T-helper 22 cell (primary cell): ENCODE measurements at places on chromosomes 16 and 17.
A peak's percentile ranks its signal among the peaks of the same experiment; 100 is the strongest.

DNA sequence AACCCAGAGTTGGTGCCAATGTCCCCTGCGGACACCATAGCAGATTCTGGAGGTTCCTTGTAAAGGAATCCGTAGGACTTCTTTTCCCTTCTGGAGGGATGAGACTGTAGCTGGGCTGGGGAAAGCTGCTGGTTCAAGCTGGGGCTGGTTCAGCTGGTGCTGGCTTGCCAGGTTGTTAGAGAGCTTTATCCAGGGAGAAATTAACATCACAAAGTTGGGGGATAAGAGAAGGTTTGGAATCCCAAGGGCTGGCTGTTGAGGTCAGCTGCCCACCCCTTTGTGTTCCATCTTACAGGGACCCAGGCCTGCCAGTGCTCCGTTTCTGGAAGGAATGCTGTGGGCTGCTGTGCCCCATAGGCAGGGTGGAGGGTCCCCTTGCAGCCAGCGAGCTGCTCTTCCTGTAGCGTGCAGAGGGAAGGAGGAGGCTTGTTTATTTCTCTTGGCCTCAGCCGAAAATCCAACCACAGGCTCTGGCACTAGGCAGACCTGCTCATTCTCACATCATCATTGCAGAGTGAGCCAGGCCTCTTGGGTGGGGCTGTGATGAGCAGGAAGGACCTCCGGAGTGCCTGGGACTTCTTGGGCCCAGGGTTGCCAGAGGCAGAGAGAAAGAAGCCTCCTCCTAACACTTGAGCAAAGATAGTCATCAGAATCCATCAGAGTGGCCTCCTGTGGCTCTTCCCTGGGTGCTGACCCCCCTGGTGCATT lies 251.1 kb downstream of the SEC14L1 start:
- no peak for DNase-seq

- no peak for DNase-seq
These were observed 7.7 kb downstream of the ARHGAP17 start for GRCh38 chr16:25007284-25007984.

DNA sequence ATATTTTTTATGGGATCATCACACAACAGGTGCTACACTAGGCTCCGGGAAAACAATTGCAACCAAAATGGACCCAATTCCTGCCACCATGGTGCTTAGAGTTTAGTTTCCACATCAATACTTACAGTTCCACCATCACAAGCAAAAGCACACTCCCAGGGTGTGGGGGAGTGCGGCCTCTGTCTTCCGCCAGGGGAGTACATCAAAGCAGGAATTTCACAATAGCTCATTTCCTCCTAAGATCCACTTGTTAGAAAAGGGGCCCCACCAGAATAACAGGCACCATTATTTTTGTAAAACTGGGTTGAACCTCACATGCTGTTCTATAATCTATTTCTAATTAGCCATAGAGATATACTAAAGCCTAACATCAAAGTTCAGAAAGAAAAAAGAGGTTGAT lies 44.3 kb upstream of the PSMD7 start:
- no peak for DNase-seq

- DNase-seq, result no peak
These were observed 168.9 kb upstream of the MAF start for GRCh38 chr16:79769270-79769927.

DNA sequence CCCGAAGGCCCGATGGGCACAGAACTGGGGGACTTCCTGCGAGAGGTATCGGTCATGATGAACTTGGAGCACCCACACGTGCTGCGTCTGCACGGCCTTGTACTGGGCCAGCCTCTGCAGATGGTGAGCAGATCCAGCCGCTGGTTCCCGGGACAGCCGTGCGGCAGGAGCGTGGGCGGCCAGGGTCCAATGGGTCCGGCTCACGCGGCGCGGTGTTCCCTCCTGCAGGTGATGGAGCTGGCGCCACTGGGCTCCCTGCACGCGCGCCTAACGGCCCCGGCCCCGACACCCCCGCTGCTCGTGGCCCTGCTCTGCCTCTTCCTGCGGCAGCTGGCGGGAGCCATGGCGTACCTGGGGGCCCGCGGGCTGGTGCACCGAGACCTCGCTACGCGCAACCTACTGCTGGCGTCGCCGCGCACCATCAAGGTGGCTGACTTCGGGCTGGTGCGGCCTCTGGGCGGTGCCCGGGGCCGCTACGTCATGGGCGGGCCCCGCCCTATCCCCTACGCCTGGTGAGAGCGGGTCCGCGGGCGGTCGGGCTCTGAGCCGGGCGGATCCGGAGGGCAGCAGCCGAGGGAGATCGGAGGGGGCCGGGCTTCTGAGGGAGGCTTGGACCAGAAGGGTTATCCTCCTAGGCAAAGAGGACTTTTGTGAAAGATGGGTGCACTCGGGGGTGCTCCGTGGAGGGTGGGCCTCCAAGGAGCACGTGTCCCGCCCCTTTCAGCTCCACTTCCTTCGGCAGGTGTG lies 3.0 kb downstream of the TNK1 start:
- peak; percentile 70 for DNase-seq

DNA sequence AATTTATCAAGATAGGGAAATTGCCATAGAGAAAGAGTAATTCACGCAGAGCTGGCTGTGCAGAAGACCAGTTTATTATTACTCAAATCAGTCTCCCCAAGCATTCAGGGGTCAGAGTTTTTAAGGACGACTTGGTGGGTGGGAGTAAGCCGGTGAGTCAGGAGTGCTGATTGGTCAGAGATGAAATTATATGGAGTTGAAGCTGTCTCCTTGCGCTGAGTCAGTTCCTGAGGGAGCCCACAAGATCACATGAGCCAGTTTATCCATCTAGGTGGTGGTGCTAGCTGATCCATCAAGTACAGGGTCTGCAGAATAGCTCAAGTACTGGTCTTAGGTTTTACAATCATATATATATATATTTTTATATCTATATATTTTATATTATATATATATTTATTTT lies 6.0 kb upstream of the AQP8 start:
- DNase-seq, result no peak

DNA sequence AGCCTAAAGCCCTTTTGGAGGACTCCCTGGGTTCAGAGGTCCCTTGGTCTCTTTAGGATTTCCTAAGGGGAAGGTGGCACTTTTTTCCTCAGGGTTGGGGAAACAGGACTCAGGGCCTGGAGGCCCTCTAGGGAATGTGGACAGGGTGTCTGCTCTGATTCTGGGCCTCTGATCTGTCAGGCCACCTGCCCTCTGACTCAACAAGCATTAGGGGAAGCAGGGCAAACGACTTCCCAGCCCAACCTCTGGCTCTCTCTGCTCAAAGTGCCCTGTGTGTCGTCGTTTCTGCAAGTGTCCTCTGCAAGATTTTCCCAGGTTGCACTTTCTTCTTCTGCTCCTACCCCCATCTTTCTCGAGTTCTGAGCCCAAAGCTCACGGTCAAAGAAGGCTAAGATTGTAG lies 6.6 kb upstream of the IGFBP4 start:
- no peak for DNase-seq

DNA sequence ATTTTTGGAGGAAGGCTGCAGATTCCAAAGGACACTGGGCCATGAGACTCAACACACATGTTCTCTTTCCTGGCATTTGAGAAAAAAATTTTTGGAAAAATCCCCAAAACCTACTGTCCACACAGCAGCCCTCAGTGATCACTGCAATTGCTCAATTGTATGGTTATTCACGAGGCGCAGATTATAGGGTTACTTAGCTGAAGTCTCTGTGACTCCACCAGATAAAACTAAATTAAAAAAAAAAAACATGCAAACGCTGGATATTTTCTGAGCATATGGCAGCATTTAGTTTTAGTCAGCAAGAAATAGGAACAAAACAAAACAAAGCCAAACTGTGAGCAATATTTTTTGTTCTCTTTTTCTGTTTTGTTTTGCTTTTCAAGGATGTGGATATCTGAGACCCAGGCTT lies 83.8 kb upstream of the FAM20A start:
- no peak for DNase-seq

DNA sequence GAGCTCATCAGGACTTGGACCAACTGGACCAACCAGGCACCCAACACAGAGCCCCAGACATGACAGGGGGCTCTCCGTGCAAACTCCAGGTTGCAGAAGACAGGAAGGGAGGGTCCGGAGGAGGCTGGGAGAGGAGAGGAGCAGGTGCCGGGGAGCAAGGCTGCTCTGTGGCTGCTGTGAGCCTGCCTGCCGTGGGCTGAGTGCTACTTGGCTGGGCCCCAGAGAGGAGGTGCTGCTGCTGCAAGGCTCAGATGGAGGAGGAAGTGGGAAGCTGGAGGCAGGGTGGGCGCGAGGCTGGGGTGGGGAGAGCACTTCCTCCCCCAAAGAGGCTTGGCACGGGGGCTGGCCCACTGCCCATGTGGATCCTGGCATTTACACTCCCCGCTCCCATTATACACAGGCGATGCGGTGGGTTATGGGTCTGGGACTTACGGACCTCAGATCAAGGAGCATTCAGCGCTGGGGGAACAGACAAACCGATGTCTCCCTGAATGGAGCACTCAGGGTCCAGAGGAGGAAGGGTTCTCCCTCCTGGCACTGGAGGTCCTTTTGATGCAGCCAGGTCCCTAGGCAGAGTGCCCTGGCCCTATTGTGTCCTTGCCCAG lies 15.9 kb downstream of the EPOP start:
- DNase-seq, result no peak

- no peak for DNase-seq
These were observed 28.6 kb upstream of the METRNL start for GRCh38 chr17:83050651-83051395.

GRCh38 chr17:32461853-32462617 lies 17.7 kb downstream of the PSMD11 start:
- DNase-seq, result peak; percentile 12

GRCh38 chr16:14963281-14964173 lies 11.3 kb upstream of the PDXDC1 start:
- DNase-seq, result no peak

GRCh38 chr16:68475071-68475470 lies 26.8 kb upstream of the SMPD3 start:
- DNase-seq, result no peak

- no peak for DNase-seq
These were observed 40.6 kb upstream of the CDH8 start for GRCh38 chr16:62076886-62077285.

DNA sequence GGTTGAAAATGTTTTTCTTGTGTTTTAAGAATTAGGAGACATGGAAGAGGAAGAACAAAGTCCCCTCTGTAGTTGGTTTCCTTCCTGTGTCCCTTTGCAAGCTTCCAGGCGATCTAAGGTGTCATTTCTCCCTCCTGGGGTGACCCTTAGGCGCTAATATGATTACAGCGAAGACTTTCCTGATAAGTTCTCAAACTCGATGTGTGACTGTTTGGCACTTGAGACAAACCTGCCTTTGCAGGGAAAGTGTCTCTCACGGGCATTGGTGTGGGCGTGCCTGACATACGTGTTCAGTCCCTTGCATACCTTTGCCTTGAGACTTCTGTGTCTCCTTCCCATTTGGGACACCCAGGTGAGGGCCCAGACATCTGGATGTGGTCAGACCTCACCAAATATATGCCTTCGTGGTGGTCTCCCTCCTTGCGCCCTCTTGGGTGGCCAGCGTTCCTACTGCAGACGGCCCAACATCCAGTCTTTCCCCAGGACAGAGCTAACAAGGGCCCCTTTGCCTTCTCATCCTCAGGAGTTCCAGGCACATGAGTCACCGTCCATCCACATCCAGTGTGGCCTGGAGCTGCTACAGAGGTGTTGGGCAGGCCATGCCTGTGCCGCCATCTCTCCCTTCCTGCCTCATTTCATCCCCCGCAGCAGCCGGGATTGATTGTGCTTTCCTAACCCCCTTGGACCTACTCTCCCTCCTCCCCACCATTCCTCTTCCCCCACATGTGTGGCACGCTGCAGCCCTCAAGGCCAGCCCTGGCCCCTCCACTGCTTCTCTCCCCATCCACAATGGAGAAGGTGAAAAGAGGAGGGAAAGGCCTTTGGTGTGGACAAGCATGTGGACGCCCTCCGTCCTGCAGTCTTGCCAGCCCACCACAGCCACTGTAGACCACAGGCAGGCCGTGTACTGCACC lies 3.1 kb upstream of the JPT2 start:
- no peak for DNase-seq

GRCh38 chr16:82300374-82300951 lies 130.4 kb upstream of the MPHOSPH6 start:
- no peak for DNase-seq

DNA sequence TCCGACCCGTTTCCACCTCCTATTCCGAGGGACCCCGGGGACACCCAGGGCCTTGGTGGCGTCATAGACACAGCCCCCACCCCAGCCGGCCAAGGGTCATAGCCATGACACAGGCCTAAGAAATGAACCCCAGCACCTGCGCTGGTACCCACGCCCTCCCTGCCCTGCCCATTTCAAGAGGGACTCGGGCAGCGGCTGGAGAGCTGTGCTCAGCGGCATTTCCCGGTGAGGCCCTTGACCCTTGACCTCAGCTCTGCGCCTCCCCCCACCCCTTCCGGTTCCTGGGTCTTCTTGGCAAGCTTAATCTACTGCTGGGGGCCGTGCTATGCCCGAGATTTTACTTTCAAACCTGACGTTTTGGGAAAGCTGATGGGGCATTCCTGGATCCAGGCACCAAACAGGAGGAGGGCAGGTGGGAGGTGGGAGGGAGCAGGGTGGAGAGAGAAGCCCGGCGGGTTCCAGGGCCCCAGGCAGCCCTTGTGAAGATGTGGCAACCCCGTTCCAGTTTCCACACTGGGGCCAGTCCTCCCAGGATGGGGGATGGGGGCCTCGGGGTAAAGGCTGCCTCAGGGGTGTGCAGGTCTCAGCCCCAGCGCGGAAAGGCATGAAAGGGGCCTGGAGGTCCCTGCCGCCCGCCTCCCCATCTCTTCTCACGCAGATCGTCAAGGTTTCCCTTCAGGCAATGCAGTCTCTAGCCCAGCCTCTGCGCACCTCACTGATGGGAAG lies at the start of gene SLC22A31:
SLC22A31 (minus strand) TSS at position 414 of the 726 bp plus-strand sequence; CDS start at position 378, 36 bp downstream.
- DNase-seq, result no peak

DNA sequence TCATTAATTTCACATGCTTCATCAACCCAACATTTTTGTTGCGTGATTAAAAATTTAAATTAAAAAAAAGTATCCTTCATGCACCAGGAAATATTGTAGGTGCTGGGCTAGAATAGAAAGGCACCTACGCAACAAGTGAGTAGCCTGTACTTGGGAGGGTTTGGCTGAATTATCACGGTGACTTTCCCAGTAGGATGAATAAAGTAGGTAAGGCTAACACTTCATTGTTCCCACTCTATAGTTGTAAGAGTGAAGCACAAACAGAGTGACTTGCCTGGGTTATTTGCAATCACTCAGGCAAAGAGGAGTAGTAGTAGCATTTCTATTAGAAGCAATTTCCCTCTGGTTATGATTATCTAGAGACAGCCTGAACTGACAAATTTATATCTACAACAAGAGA lies 62.5 kb downstream of the DNAH3 start:
- no peak for DNase-seq

DNA sequence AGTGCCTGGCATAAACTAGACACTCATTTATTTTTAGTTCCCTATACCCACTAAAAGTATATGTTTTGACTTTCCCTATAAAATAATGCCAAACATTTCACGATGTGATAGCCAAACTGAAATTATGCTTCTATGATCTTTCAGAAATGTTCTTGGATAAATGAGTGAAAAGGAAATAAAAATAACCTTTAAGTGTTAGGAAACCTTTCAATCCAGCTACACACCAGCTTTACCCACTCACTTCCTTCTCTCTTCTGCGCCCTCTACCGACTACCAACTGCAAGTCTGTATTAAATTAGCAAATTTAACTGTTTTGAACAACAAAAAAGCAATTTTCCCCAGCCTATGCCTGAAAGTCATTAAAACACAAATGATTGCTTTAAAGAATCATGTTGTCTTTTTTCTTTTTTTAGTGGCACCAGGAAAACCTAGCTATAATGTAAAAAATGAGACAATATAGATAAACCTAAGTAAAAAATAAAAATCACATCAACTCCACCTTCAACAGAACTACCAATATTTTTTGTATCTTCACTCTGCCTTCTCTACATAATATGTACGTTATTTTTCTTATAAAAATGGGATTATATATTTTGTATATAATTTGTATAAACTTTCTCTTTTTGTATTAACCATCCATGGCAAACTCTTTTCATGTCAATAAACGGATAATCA lies 13.2 kb upstream of the TMEM100 start:
- no peak for DNase-seq
